ENCODE measurements at places on chromosomes 5 and 9.

- DNase-seq: no peak
These were observed 612.6 kb downstream of the ISL1 start for GRCh38 chr5:51995773-51996306.

GRCh38 chr5:119290161-119290569, 65.7 kb upstream of the TNFAIP8 start:
- no peak for DNase-seq

GRCh38 chr5:98767581-98767980, 5.9 kb upstream of the RGMB start:
- no peak for DNase-seq

DNA sequence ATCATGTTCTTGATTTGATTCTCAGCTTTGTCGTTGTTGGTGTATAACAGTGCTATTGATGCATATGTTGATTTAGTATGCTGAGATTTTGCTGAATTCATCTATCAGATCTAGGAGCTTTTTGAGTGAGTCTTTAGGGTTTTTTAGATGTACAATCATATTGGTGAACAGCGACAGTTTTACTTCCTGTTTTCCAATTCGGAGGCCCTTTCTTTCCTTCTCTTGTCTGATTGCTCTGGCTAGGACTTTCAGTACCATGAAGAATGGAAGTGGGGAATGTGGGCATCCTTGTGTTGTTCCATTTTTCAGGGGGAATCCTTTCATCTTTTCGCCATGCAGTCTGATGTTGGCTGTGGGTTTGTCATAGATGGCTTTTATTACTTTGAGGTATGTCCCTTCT, 100.4 kb downstream of the SGCD start:
- DNase-seq: no peak

DNA sequence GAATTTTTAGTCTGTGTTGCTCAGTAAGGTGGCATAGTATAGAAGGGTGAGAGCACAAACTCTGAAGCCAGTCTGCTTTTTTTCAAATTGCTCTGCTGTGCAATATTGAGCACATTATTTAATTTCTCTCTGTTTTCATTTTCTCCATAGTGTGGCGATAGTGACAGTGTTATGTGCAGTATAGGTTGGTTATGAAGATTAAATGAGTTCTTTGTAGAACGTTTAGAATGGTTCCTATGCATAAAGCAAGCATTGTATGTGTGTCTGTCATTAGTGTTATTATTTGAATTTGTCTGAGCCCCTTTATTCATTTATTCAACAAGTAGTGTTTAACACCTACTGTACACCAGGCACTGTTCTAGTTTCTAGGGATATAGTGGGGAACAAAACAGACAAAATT, 9.2 kb downstream of the PRR16 start:
- no peak for DNase-seq

GRCh38 chr5:31280210-31280609, 86.7 kb downstream of the CDH6 start:
- DNase-seq: no peak

GRCh38 chr9:38227656-38228055, 158.6 kb upstream of the SHB start:
- no peak for DNase-seq

- DNase-seq: no peak
These were observed 175.2 kb upstream of the DAP start for GRCh38 chr5:10936081-10936855.

DNA sequence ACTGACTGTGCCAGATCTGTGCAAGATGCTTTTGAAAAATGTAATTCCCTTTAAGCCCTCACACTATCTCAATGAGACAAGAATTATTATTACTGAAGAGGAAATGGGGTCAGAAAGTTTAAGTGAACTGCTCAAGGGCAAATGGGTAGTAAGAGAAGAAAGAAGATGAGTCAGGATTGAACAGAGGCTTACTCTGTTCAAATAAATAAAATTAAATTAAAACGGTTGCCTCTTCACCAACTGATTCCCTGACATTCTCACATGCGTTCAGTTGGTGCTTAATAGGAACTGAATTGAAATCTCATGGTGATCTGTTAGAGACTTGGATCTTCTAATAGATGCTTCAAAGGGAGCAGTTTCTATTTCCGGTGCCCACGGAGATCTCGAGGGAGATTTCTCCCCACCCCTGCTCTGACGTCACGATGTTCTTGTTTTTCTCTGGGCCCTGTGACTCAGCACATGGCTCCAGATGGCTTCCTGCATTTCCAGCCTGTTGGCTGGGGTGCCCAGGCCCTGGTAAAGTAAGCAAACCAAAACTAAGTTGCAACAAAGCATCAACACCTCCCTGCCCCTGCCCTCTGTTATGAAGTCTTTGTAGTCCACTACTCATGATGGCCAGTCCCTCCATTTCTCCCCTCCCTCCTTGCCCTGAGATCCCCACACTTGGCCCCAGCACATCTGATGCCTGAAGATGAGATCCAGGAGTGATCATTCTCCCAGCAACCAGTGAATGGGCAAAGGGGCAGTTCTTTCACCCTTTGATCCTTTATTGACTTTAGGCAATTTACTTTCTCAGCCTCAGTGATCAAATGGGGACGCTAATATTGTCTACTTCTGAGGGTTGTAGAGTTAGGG, 106.1 kb upstream of the CPEB4 start:
- DNase-seq: peak; percentile 96

GRCh38 chr5:81354093-81354492, 39.8 kb downstream of the ACOT12 start:
- DNase-seq: no peak

- DNase-seq: no peak
These were observed 653.0 kb upstream of the RORB start for GRCh38 chr9:73844135-73844534.
